Left cardiac atrium (tissue), 4 donors: ENCODE measurements at places on chromosomes 6 and 20.

DNA sequence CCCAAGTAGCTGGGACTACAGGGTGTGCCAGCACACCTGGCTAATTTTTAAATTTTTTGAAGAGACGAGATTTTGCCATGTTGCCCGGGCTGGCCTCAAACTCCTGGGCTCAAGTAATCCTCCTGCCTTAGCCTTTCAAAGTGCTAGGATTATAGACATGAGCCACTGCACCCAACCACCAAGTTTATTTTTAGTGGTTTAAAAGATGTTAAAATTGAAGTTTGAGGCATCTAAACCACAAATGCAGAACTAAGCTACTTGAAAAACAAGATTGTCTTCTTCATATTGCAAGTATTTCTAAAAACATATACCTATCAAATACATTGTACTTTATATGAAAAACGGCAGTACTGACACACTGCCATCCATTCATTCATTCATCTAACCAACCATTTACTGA is 31.6 kb downstream of the WASF1 start:
- DNase-seq = no peak

DNA sequence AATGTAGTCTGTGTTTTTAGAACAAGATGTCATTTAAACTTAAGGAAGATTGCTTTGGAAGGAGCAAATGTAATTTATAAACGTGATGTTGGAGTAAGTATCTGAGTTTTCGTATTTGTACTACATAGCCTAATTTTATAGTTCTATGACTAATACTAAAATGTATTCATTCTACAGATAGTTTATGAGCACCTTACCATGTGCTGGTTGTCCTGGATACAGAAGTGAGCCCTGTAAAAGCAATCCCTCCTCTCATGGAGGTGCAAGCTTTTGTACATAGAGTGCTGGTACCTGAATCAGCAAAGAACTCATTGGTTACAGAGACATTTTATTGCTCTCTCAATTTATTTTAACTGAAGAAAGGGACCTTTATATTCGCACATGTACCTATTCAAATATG is 27.1 kb downstream of the TBPL1 start:
- no peak for DNase-seq

DNA sequence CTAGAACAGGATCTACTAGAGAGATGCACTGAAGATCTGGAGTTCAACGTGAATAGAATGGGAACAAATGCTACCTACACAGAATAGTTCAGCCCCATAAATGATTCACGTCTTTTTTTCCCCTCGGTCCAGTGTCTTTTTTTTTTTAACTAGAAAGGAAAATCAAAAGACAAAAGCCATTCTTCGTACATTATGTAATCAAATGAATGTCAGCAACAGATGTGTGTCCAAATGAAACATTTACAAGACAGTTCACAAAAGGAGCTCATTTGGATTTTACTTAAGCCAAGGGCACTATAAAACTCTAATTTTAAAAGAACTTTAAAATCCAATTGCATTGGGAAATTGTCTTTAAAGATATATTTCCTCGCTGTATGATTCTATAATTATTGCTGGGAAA is 42.4 kb downstream of the FAM184A start:
- no peak for DNase-seq

- DNase-seq = no peak
Measured at GRCh38 chr6:56949265-56949664, 5.6 kb upstream of the BEND6 start.

- no peak for DNase-seq
Measured at GRCh38 chr20:20457392-20458126, 89.7 kb downstream of the INSM1 start.

GRCh38 chr20:22490287-22491193 is 93.8 kb downstream of the FOXA2 start:
- DNase-seq = peak; percentile 25

- no peak for DNase-seq
Measured at GRCh38 chr6:111921103-111921502, 47.9 kb upstream of the FYN start.

DNA sequence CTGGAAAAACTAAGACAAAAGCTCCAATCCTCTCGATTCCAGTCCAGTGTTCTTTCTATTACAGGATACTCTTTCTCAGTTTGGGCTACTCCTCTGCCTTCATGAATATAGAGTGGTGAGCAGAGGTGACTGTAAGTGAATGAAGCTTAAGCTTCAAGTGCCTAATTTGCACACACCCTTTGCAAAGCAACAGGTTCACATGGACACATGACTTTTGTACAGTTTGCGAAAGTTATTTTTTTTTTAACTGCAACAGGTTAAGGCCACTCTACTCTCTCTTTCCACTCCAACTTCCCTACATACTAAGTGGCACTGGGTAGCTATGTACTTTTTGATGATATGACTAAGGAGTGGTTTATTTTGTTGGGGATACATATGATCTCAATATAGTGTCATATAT is 19.4 kb upstream of the HEY2 start:
- no peak for DNase-seq

GRCh38 chr6:52643158-52643557 is 27.8 kb upstream of the TMEM14A start:
- no peak for DNase-seq

- DNase-seq = no peak
Measured at GRCh38 chr20:19897891-19898290, 119.3 kb upstream of the NAA20 start.

GRCh38 chr20:42598581-42598980 is 591.1 kb downstream of the PTPRT start:
- no peak for DNase-seq

GRCh38 chr20:48295966-48296421 is 510.7 kb upstream of the SULF2 start:
- no peak for DNase-seq

DNA sequence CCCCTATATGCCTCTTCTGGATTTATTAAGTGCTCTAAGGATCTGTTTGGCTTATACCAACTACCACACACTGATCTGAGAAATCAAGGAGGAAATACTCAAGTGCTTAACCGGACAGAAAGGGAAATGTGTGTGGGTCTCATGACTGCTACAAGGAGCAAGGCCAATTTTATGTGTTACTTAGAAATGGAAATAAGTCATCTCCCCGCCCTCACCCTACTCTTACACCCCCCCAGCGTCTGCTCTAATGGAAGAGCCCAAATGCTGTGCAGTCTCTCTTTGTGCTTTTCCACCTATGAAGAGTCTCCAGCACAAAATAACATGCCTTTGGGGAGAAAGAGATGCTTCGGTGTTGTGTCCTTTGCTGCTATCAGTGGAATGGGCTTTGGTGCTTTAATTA is 428.8 kb upstream of the ARID1B start:
- DNase-seq = no peak

- DNase-seq = no peak
Measured at GRCh38 chr20:19137641-19138040, 74.8 kb upstream of the SLC24A3 start.

DNA sequence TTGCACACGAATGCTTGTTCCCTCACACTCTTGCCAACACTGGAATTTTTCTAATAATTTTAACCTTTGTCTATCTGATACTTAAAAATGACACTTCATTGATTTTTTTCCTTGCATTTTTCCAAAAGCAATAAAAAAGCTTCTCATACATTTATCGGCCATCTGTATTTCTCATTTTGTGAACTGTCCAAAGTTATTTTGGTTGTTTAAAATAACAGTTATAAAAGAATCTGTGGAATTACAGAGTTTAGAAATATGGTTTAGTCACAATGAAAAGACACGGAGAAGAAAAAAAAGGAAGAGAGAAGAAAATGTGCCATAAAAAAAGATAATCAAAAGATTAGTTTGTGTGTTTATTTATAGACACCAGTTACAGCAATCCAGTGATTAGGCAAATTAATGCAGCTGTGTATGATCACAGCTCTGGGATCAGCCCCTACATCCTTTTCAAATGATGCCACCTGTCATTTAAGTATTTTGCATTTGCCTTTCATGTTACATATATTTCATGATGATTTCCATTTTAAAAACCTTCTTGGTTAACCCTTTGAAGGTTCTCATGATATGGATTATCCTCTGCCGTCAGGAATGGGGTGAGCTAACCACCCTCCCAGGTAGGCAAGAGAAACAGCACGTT is 171.7 kb downstream of the BACH2 start:
- no peak for DNase-seq

DNA sequence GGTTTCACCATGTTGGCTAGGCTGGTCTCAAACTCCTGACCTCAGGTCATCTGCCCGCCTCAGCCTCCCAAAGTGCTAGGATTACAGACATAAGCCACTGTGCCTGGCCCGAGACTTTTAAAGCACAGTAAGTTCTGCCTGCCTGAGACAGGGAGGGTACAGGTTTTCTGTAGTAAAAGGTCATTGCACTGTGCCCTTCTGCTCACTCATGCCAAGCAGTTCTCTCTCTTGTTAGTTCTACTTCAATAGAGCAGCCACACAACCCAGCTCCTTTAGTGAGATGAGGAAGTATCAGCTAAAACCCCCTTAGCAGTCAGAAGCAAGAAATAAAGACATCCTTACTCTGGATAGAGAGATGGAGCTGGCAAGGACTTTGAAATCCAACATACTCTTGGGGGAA is 52.4 kb upstream of the ARMH2 start:
- no peak for DNase-seq

DNA sequence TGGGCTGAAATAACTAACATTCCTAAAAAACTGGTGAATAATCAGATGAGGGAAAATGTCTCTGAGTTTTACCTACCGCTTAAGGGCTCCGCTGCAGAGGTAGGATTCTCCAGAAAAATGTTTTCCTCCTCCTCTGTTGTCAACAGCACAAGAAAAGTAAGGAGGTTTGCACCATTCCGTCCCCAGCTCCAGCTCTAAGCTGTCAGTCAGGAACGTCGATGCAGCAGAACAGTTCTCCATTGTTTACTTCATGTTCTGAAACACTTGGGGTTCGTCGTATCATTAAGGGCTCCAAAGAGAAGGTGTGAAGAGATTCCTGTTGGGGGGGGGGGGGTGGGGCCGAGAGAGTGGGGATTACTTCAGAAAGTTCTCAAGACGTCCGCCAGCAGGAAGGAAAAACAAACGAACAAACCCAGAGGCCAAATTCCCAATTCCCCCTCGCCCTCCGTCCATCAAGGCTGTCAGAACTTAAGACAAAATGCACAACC is 734 bp downstream of the MMS22L start:
- no peak for DNase-seq

DNA sequence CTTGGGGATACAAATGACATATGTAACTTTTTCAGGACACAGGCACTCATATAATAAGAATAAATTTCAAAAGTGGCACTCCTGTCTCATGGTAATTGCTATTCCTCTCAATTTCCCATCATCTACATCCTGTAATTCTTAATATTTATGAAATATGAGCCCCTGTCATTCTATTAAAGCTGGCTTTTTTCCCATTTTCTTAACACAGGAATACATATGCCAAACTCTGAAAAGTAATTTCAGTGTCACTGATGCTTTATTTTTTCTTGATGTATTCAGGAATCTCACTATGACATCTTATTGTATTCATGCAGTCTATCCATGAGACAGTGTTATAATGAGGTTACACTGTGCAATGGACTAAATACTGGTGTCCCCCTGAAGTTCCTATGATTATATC is 24.3 kb upstream of the FKBP1C start:
- no peak for DNase-seq

- DNase-seq = no peak
Measured at GRCh38 chr6:38195113-38195635, 375.6 kb downstream of the ZFAND3 start.

- no peak for DNase-seq
Measured at GRCh38 chr6:163830641-163831040, 416.1 kb downstream of the QKI start.

DNA sequence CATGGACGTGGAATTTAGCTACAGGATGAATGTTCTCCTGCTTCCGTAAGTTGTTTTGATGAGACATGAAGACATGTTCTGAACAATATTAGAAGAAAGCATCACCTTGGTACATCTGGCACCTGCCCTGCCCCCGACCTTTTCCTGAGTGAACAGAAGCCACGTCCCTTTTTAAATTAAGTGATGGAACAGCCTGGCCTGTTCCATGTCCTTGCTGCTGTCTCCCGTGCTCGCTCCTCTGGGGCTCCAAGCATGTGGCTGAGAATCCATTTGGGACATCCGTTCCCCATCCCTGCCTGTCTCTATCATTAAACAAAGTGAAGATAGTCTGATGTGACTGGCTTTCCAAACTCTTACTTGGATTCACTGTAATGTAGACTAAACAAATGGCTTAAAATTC is 36.4 kb downstream of the ERMARD start:
- DNase-seq = no peak
